ENCODE measurements at places on chromosomes 3 and 15. TPM values are rescaled to one million over a fixed set of nuclear protein-coding genes. Genes with fewer than 3 reads are reported as not detected.

DNA sequence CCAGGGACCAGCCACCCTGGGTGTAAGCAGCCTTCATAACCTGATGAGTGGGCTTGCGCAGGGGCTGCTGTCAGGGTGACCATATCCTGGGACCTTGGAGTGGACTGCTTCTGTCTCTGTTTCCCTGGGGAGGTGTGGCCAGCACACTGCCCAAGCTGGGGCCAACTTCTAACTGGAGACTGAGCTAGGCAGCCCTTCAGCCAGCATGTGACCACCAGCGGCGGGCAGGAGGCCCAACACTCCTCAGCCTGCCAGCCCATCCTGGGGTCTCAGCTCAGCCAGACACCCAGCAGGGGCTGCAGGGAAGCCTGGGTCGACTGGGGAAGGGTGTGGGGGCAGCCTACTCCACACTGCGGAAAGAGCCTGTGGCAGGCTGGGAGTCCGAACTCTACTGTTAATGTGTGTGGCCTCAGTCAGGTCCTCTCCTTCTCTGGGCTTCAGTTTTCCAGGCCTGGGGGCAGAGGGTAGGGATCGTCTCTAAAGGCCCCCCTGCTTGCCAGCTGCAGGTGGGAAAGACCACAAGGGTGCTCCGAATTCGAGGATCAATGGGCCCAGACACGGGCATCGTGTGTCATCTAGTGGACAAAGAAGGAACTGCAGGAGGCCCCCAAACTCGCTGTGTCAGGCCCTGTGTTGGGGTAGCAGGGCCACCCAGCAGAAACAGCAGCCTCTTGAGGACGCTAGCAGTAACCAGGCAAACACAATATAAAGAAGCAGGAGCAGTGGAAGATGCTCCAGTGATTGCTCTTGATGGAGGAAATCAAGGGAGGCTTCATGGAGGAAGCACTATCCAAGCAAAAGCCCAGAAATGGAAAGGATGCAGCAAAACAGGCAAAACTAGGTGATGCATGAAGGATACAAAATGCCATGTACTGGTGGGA, 2.0 kb upstream of the SEMA3G start:
- peak; percentile 77 for DNase-seq

- no peak for DNase-seq
Measured at GRCh38 chr3:72836923-72837322, 11.3 kb downstream of the SHQ1 start.

- no peak for DNase-seq
Measured at GRCh38 chr3:147365196-147366115, 40.9 kb downstream of the ZIC4 start.

- no peak for DNase-seq
Measured at GRCh38 chr3:184874709-184875644, 63.0 kb downstream of the VPS8 start.

DNA sequence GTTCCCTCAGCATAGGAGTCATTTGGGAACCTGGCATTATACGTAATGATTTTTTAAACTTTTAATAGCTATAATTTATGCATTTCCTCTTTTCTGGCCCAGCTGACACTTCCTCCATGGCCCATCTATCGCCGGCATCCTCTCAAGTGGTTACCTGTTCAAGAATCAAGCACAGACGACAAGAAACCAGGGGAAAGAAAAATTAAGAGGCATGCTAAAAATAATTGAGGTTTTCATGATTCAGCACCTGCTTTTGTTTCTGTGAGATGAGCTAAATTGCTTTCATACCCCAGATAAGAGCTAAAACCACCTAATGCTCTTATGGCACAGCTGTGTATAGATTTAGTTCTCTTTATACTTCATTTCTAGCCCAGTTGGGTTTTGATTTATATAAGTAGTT, 1.7 kb downstream of the SPCS1 start:
- peak; percentile 36 for DNase-seq

DNA sequence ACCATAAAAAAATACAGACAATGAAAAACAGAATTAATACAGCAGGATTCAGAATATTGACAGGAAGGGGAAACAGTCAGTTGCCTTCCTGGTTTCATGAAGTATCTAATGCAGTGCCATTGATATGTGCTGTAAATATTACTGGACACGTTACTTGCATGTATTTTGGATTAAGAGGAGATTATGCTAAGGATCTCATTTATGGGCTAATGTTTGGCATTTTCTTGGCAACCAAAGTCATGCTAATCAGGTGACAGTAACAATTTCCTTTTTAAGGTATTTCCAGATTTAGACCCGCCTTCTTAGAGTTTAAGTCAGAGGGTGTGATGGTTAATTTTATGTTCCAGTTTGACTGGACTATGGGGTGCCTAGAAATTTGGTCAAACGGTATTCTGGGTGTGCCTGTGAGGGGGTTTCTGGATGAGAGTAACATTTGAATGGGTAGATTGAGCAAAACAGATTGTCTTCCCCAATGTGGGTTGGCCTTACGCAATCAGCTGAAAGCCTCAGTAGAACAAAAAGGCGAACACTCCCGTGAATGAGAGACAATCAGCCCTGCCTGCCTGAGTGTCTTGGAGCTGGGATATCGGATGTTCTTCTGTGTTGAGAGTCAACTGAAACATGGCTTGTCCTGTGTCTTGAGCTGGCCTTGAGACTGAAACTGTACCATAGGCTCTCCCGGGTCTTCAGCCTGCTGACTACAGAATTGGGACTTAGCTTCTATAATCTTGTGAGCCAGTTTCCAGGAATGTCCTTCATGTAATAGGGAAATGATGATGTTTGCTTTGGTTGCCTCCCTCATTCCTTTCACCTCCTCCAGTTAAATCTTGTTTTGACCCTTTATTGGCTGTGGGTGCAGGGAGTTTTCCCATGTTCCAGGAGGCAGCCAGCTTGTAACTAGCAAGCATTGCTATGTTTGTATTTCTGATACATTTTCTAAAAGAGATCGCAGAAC, 10.5 kb downstream of the SQOR start:
- DNase-seq = no peak

DNA sequence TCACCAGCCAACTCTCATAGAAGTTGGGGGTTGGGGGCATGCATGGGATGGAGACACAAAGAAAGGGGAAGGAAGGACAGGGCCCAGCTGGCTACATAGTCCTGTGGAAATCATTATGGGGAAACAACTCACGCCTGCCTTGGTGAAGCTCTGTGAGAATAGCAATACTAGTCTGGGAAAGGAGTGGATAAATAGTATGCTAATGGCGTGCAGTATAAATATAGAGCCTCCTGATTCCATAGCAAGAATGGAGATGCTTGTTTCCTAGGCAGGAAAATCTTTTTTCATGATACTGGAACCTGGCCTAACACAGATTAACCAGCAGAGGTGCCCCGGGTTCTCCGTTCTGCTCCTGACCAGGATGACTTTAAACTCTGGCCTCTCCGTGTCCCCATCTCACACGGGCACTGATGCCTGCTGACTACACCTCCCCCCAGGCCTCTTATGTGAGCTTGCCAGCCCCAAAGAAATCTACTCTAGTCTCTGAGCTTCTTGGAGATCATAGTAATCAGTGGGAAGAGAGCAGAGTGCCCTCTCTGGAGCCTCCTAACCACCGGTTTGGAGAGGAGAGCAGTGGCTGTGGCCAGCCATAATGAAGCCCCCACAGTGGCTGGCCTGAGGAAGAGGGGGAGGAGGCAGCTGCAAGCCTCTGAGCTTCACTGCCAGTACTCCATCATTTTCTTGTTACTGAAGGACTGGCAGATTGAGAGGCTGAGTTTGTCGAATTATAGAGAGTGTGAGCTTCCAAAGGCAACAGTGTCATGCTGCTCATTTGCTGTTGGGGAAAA, 355.0 kb upstream of the SEMA6D start:
- no peak for DNase-seq

DNA sequence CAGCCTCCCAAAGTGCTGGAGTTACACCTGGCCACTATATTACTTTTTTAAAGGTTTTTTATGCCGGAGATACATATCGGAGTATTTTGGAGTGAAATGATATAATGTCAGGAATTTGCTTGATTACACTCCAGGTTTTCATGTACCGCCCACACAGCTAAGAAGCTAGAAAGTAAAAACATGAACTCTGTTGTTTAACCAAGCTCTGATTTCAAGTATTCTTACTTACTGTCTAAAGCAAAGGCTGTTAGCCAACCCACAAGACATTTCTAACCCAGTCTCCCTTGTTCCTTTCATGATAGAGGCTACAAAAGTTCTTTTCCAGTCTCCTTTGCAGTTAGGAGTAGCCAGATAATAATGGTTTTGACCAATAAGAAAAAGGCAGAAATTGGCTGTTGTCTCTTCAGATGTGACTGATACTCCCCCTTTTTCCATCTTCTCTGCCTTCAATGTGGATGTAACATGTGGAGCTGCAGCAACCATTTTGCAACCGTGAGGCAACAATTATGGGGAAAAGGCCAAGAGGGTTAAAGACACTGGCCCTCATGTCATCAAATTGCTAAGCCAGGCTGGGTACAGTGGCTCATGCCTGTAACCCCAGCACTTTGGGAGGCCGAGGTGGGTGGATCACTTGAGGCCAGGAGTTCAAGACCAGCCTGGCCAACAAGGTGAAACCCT, 6.1 kb upstream of the CP start:
- no peak for DNase-seq

DNA sequence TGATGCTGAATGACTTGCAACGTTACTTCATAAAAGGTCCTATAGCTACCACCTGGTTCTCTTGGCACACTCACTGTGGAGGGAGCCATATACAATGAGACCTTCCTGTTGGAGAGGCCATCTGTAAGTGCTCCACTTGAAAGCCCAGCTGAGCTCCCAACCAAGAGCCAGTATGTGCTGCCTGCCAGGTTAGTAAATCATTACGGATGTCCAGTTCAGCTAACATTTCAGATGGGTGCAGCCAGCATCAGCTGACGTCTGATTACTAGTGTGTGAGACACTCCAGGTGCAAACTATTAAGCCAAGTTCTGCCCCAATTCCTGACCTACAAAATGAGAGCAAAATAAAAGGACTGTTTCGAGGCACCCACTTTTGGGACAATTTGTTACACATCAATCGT, 274.4 kb upstream of the ROBO2 start:
- DNase-seq = no peak

GRCh38 chr3:157442729-157443128, 6.1 kb downstream of the PTX3 start:
- no peak for DNase-seq

- no peak for DNase-seq
Measured at GRCh38 chr15:70827721-70828120, 26.2 kb downstream of the LARP6 start.

CYP1A1 gene
- total RNA-seq = not detected

ARGFX gene
- total RNA-seq = not detected

GOLGA6B gene
- total RNA-seq = not detected

BSN gene
- 0.12 TPM for total RNA-seq
